ENCODE measurements at places on chromosomes 1 and 21. TPM values are rescaled to one million over a fixed set of nuclear protein-coding genes. Genes with fewer than 3 reads are reported as not detected.

TIAM1 gene
- 25.0 TPM for total RNA-seq

CD1E gene
- total RNA-seq: 2.6 TPM

KCNH1 gene
- not detected for total RNA-seq

HSPA6 gene
- 33.8 TPM for total RNA-seq

SLFNL1 gene
- 1.6 TPM for total RNA-seq

LORICRIN gene
- total RNA-seq: not detected

Measured in spleen (tissue), 13 donors.